ENCODE measurements at places on chromosomes 5 and 9. TPM values are rescaled to one million over a fixed set of nuclear protein-coding genes. Genes with fewer than 3 reads are reported as not detected.
A peak's percentile ranks its signal among the peaks of the same experiment; 100 is the strongest.

- no peak for DNase-seq
Measured at GRCh38 chr5:31225118-31225517, 31.6 kb downstream of the CDH6 start.

DNA sequence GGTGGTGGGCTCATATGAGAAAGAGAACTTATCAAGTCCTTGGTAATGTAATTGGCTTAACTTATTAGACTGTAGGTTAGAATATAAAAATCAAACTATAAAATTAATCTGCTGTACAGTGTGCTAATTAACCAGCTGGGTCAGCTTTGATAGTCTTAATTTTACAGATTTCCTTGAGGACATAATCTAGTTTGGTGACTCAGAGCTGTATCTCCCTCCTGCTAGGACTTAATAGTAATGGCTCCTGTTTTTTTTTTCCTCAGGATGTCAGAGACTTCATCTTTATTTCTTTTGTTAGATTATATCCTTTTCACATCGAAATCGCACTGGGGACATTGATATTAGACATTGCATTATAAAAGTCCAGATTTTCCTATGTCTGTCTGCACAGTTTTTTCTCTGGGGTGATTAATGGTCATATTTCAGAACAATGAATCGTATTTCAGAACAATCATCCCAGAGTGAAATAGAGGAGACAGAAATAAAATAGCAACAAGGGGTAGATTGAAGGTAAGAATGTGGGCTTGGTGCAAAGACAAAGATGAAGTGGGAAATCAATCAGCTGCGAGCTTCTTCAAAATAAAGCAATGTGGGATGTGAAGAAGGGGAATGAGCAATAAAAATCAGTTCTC is 346.4 kb upstream of the RIOK2 start:
- DNase-seq = peak; percentile 55

GRCh38 chr9:110135846-110136245 is 72.1 kb downstream of the C9orf152 start:
- DNase-seq = no peak

Gene WDR31
- 0.51 TPM for total RNA-seq

Gene TSLP
- total RNA-seq = 0.90 TPM
